ENCODE measurements at places on chromosomes 12 and 14. TPM values are rescaled to one million over a fixed set of nuclear protein-coding genes. Genes with fewer than 3 reads are reported as not detected.

CLEC2D gene
- 30.5 TPM for total RNA-seq

ALDH2 gene
- total RNA-seq: 48.5 TPM

IL23A gene
- 0.77 TPM for total RNA-seq

GDF3 gene
- not detected for total RNA-seq

IL22 gene
- not detected for total RNA-seq

SIX4 gene
- total RNA-seq: 7.1 TPM

TAS2R31 gene
- 20.1 TPM for total RNA-seq

AQP5 gene
- 7.5 TPM for total RNA-seq

INHBE gene
- not detected for total RNA-seq

CACNA1C gene
- 11.7 TPM for total RNA-seq

REM2 gene
- 0.92 TPM for total RNA-seq

SLCO1B1 gene
- total RNA-seq: not detected

EXOC3L4 gene
- 3.6 TPM for total RNA-seq

SLC2A3 gene
- total RNA-seq: 435 TPM

GRIN2B gene
- 0.25 TPM for total RNA-seq

ATP2B1 gene
- 34.1 TPM for total RNA-seq

DNM1L gene
- total RNA-seq: 88.1 TPM

FAR2 gene
- total RNA-seq: 10.6 TPM

RD3L gene
- not detected for total RNA-seq

PPFIBP1 gene
- total RNA-seq: 150 TPM

MYL2 gene
- not detected for total RNA-seq

IFNG-AS1 gene
- total RNA-seq: 0.31 TPM

ORAI1 gene
- 33.7 TPM for total RNA-seq

PRR4 gene
- 7.3 TPM for total RNA-seq

ADAM21 gene
- total RNA-seq: 0.17 TPM

NFATC4 gene
- total RNA-seq: 38.2 TPM

PZP gene
- 4.6 TPM for total RNA-seq

PTCSC3 gene
- 0.64 TPM for total RNA-seq

PCNX1 gene
- 103 TPM for total RNA-seq

FAM177A1 gene
- total RNA-seq: 86.3 TPM

ZFHX2 gene
- 4.5 TPM for total RNA-seq

LBHD2 gene
- total RNA-seq: not detected

PCED1B gene
- total RNA-seq: 2.2 TPM

GZMB gene
- total RNA-seq: 2.2 TPM

GPN3 gene
- total RNA-seq: 24.4 TPM

CLEC4D gene
- total RNA-seq: 4.5 TPM

SMIM41 gene
- 6.5 TPM for total RNA-seq

CLEC6A gene
- 1.1 TPM for total RNA-seq

TMEM179 gene
- not detected for total RNA-seq

MAGOHB gene
- total RNA-seq: 26.4 TPM

ST8SIA1 gene
- total RNA-seq: 5.3 TPM

CCDC63 gene
- total RNA-seq: not detected

STAC3 gene
- 1.7 TPM for total RNA-seq

GSG1 gene
- total RNA-seq: not detected

OSBPL8 gene
- 82.3 TPM for total RNA-seq

PLBD1 gene
- total RNA-seq: 30.5 TPM

KLRK1 gene
- total RNA-seq: 1.6 TPM

SLC15A4 gene
- 30.1 TPM for total RNA-seq

ZNF268 gene
- total RNA-seq: 33.8 TPM

ANG gene
- total RNA-seq: 16.3 TPM

NEUROD4 gene
- not detected for total RNA-seq

DLK1 gene
- 1.2 TPM for total RNA-seq

CCDC60 gene
- 7.6 TPM for total RNA-seq

KLRB1 gene
- 1.4 TPM for total RNA-seq

SERPINA3 gene
- 408 TPM for total RNA-seq
